ENCODE measurements at places on chromosomes 1 and 21.

DNA sequence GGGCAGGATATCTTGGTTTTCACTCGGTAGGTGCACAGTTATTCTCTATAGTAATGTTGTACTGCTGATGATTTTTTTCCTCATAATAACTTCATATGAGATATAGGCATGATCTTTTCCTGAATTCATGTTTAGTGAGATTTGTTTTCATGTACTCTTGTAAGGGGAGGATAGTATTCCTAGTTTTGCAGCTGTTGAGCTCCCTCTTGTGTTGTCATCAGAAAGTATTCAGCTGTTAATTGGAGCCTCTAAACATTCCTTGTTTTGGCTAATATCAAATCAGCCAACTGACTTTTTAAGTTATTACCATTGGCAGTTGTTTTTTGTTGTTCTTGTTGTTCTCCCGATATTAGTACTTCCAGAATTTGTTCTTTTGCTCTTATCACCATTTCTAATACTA, 24.4 kb downstream of the OR10R2 start:
- no peak for DNase-seq

DNA sequence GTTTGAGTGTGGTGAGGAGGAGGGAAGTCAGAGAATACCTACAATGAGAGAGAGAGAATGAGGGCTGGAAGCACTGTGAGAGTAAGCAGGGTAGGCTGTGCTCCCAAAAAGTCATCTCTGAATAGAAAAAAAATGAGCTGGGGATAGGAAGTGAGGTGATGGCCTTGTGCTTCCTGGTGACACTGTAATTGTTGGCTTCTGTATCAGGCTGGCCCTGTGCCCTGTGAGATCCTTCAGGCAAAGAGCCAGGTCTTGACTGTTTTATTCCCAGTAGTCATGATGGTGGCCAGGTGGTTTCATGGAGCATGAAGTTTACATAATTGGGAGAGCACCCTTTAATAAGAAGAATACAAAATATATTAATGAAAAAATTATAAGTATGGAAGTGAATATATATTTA, 20.4 kb upstream of the SPATA6 start:
- no peak for DNase-seq

DNA sequence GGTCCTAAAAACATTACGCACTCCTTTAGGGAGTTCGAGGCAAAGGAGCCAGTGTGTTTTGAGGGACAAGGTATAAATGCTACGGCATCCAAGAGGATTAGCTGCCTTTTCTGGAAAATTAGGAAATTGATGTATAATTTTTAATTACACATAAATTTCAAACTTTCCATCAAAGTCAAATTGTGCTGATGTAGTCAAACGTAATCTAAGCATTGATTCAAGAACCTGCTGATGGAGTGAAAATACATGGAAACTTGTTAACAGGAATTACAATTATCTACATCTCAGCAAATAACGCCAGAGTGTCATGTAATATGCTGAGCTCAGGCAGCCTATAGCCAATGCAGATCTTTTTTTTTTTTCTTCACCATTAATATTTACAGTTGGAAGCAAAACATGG, 194.5 kb downstream of the CRB1 start:
- no peak for DNase-seq

- DNase-seq: no peak
Observed at GRCh38 chr1:177858332-177858821, 111.5 kb downstream of the SEC16B start.

GRCh38 chr1:177163844-177164379, 600 bp downstream of the ASTN1 start:
- DNase-seq: no peak

- DNase-seq: no peak
Observed at GRCh38 chr1:186878356-186878755, 49.6 kb downstream of the PLA2G4A start.

DNA sequence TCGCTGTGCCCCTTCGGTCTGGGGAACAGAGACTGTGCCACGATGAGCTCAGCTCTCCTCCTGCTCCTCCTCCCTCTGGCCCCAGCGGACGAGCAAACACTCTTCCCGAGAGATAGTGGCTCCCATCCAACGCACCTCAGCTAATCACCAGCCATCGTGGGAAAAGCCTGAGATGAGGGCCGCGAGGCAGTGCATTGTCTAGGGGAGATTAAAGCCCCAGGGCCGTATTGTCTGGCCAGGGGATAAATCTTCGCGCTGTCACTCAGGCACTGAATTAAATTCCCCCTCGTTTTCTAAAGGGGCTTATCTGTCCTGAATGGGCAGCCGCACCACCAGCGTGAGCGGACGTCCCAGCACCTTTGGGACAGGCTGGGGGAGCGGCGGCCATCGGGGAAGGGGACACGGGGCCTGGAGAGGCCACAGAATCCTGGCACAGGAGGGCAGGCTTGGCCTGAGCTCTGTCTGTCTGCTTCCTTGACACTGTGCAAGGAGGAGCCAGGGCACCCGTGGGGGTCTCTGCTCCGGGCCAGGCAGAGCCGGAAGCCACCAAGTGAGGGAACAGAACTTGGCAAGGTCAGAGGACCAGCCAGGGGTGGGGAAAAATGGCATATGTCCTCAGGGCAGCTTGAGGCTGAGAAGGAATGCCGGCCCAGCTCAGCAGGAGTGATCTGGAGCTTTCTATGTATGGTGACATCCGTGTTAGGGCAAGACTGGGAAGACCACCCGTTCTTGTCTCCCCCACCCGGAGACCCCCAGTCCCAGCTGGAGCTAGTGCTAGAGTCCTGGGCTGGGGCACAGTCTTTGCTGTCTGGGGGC, 32.3 kb downstream of the PRDM16 start:
- DNase-seq: no peak

- DNase-seq: no peak
Observed at GRCh38 chr1:60727552-60727951, 354.8 kb upstream of the NFIA start.

DNA sequence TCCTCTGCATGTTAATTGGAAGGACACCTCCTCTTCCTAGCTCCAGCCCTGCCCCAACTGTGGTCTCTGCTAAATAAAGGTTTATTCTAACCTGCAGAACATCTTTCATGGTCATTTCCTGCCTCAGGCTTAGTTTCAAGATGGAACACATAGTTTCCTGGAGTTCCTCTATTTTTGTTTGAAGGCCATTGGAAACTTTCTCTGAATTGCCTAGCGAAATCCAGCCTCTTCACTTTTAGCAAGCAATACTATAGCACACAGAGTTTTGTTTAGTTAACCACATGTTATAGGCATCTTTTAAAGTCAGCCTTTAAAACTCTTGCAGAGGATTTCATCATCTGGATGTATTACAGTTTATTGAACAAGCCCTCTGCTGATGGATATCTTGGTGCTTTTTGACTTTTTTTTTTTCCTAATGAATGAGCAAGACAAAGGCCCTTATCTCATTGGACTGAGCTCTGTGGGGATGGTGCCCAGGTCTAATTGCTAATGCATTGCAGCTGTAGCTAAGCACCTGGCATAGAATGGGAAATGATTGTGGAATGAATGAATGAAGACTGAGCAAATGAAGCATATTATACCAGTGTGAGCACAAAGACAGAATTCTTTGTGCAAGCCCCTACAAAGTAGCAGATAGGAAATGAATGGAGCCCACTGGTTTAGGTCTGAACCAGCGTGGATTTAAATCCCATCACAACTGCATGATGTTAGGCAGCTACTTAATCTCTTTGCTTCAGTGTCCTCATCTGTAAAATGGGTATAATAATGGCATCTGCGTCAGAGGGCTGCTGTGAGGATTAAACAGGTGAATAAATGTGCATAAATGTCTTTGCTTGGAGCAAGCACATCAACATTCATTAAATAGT, 641 bp upstream of the CFAP107 start:
- DNase-seq: no peak

- DNase-seq: no peak
Observed at GRCh38 chr1:195373856-195374255, 1234.4 kb downstream of the KCNT2 start.

GRCh38 chr1:230230948-230231773, 164.1 kb downstream of the GALNT2 start:
- no peak for DNase-seq

Measured in activated CD4-positive, alpha-beta T cell treated with anti-CD3 and anti-CD28 coated beads for 48 hours (primary cell).